H7 (cell line): ENCODE measurements at places on chromosomes 6 and 20. TPM values are rescaled to one million over a fixed set of nuclear protein-coding genes. Genes with fewer than 3 reads are reported as not detected.

Gene FUT9
- total RNA-seq, result 0.18 and 0.28 TPM in 2 replicates

- no peak for DNase-seq
Observed at GRCh38 chr6:38802497-38802896, 87.4 kb downstream of the DNAH8 start.

DNA sequence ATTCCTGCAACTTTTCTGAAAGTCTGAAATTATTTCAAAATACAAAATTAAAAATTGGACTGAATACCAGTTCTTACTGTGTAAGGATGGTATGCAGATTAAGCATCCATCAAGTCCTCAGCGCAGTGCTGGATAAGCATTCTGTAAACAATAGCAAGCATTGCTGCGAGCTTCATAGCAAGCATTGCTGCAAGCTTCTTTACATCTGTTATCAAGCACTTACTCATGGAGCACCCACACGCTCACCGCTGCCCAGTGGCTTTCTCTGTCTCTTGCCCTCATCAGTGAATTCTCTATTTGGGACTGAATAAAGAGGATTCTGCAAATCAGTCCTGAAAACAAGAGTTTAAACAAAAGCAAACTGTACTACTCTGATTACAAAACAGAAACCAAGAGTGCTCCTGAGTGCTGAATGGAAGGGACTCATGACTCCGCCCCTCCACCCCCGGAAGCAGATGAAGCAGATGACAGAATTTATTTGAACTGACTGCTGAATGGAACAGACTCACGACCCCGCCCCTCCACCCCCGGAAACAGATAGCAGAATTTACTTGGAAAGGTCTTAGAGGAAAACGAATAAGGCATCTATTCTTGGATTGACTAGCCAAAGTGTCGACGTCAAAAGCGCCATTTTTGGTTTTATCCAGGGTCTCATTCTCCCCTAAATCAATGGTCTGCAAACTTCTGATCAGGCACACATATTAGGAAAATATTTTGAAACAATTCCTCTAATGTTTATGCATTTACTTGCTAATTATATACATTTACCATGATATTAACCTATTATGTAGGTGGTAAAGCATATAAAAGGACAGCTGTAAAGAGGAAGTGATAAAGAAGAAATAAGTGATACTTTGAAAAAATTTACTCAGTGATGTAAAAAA is 22.1 kb upstream of the EYA2 start:
- peak; percentile 27 for DNase-seq

Gene PREX1
- total RNA-seq, result 36.0 and 37.6 TPM in 2 replicates

DNA sequence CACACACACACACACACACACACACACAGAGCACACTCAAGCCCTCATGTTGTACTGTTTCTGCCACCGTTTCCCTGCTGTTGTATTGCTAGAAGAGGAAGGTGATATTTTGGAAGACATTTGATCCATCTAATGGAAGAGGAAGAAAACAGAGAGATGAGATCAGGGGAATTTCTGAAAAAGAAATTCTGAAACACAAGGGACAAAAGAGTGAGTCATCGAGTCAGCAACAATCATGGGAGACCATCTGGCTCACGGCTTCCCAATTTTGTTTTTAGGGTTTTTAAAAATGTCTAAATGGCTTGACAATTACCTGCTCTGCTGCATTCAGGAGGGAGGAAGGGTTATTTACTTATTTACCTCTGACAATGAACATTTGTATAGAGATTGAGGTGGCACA is 22.0 kb downstream of the SOX4 start:
- DNase-seq, result no peak

- no peak for DNase-seq
Observed at GRCh38 chr6:152651986-152652385, 14.8 kb upstream of the SYNE1 start.

- DNase-seq, result no peak
Observed at GRCh38 chr6:2036710-2037023, 208.7 kb downstream of the GMDS start.

DNA sequence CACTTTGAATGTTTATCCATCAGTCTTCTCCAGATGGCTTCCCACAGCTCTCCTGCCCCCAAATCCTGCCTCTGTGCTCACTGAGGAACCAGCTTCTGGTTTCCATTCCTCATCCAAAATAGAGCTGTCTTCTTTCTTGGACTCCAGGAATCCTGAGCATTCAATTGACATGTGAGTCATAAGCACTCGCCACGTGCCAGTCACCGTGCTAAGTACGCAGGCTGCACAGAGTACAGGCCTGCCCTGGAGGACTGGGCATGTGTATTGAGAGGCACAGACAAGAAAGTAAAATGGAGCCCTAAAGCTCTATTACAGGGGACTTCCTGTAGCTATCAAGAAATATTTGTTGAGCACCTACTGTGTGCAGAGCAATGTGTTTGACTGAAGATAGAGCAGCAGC is 39.7 kb upstream of the LRFN2 start:
- no peak for DNase-seq

- DNase-seq, result no peak
Observed at GRCh38 chr6:50362706-50363105, 313.0 kb upstream of the DEFB112 start.

DNA sequence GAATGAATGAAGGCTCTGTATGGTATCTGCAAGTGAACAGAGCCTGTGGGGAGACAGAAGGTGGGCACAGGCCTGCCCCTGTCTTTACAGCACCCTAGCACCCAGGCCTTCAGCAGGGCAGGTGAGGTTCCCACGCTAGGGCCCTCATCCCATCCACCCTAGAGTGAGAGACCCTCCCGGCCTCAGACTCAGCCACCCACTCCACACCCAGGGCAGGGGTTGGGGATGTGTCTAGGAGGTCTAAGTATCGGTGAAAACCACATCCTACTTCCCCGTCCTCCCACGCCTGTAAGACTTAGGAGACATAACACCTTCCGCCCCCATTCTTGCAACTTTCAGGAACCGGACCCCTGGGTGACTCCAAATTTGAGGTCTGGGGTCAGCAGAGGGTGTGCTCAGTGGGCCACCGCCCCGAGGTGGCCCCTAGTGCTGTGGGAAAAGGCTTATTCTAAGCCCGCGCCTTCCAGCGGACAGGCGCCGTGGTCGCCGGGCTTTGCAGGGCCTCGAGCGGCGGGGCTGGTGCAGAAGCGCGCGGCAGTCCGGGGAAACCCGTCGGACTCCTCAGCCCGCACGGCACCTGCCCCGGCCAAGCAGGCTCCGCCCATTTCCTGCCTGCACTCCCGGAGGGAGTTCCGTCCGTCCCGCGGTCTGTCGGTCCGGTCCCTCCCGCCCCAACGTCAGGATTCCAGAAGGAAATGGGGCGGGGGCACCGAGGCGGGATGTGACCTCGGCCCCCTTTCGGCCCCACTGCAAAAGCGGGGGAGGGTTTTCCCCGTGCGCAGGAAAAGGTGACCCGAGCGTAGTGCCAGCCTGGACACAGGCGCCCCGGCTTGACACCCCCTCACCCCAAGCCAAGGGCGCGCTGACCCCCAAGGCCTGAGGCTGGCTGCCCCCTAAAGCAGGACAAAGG is 868 bp downstream of the SAMD10 start:
- DNase-seq, result peak; percentile 93

DNA sequence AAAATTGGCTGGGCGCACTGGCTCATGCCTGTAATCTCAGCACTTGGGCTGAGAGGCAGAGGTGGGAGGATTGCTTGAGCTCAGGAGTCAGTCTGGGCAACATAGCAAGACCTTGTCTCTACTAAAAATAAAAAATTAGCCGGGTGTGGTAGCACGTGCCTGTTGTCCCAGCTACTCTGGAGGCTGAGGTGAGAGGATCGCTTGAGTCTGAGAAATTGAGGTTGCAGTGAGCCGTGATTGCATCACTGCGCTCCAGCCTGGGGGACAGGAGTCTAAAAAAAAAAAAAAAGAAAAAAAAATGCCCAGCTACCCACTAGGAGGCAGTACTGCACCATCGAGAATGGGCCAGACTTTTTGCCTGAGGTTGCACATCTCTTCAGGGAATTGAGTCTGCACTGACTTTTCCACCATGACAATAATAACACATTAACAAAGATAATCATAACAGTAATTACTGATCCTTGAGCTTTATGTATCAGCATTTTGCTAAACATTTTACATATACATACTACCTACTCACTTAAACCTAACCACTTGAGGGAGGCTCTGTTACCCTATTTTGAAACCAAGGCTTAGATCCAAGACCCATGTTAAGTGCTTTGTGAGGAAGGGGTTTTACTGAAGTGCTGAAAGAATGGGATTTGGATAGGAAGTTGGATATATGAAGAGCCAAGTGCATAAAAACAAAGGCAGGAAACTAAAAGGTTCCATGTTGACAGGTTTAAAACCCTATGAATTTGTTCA is 21.0 kb downstream of the SRSF3 start:
- peak; percentile 70 for DNase-seq

Gene PDE7B
- total RNA-seq, result not detected in 2 replicates

GRCh38 chr20:14361509-14362345 is 24.3 kb upstream of the FLRT3 start:
- DNase-seq, result no peak

Gene PRSS35
- 1.5 and 1.6 TPM in 2 replicates for total RNA-seq

GRCh38 chr6:149065658-149066556 is 251.6 kb upstream of the TAB2 start:
- no peak for DNase-seq

- no peak for DNase-seq
Observed at GRCh38 chr6:159059141-159059540, 14.3 kb upstream of the TAGAP start.

GRCh38 chr6:133701633-133702331 is 187.1 kb upstream of the TCF21 start:
- DNase-seq, result no peak

Gene GRM1
- total RNA-seq, result 0.14 and 0.48 TPM in 2 replicates
